ENCODE measurements at places on chromosomes 13 and 19.

GRCh38 chr13:111895896-111896821 is 170.8 kb upstream of the SOX1 start:
- DNase-seq: no peak

- no peak for DNase-seq
Observed at GRCh38 chr19:19258589-19259338, 14.3 kb downstream of the TM6SF2 start.

DNA sequence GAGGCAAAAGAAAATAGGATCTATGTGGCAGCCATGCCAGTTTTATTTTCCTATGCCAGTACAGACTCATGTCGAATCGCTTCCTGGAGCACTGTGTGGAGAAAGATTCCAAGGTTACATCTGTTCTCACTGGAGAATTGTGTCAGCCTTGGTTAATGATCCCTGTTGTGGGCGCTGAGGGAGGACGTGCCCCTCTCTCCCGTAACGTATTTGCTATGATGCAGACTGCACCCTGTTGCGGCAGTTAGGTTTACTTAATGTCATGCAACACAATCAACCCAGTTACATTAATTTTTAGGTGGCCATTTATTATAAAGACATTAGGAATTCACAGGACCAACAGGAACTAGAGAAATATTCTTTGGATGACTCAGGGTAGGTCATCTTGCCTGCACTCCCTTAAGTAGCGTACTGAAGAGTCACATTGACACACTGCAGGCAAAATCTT is 892.9 kb downstream of the EFNB2 start:
- DNase-seq: no peak

DNA sequence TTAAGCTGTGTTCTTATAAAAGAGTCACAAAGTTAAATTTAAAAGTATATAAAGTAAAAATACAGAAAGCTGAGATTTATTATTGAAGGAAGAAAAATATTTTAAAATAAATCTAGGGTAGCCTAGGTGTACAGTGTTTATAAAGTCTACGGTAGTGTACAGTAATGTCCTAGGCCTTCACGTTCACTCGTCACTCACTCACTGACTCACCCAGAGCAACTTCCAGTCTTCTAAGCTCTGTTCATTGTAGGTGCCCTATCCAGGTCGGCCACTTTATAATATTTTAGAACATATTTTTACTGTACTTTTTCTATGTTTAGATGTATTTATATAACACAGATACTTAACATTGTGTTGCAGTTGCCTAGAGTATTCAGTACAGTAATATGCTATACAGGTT is 47.4 kb downstream of the NDFIP2 start:
- DNase-seq: no peak

GRCh38 chr13:84653915-84654534 is 771.8 kb upstream of the SLITRK1 start:
- no peak for DNase-seq

GRCh38 chr19:51440846-51441409 is 17.3 kb downstream of the SIGLEC8 start:
- peak; percentile 43 for DNase-seq

GRCh38 chr19:33071887-33072286 is 7.2 kb upstream of the RHPN2 start:
- no peak for DNase-seq

GRCh38 chr13:93603043-93603442 is 376.4 kb downstream of the GPC6 start:
- no peak for DNase-seq

GRCh38 chr19:8392017-8392591 is 1.9 kb downstream of the RAB11B start:
- no peak for DNase-seq

DNA sequence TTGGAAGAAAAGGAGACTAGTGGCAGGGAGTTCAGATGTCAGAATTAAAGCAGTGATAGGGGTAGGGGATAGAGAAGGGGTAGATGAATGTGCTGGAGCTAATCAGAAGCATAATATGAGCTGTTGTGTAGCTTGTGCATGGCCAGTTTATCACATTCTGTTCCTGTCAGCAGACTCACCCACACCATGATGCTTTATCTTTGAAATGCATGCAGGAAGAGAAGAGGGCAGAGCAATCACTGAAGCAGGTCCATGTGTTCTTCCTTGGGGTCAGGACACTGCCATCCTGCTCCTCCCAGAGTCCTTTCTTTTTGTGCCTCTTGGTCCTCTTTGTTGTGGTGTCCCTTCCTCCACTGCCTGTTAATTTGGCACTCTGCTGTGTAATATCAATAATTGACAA is 5.8 kb downstream of the CHAMP1 start:
- no peak for DNase-seq

DNA sequence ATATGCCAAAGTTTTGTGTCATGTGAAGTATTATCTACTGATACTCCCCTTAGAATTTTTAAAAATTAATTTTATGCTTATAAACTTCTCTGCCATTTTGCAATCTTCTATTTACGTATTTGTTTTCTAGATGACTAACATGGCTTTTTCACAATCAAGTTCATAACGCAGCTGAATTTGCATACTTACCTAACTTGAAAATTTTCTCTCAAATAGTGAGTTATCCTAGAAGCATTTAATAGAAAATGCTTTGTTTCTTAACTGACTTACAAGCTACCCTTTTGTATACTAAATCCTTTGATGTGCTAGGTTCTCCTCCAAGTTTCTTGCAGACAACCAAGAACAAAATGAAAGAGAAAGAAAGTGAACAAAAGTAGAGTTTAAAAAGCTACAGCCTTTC is 683.5 kb downstream of the LIG4 start:
- no peak for DNase-seq

DNA sequence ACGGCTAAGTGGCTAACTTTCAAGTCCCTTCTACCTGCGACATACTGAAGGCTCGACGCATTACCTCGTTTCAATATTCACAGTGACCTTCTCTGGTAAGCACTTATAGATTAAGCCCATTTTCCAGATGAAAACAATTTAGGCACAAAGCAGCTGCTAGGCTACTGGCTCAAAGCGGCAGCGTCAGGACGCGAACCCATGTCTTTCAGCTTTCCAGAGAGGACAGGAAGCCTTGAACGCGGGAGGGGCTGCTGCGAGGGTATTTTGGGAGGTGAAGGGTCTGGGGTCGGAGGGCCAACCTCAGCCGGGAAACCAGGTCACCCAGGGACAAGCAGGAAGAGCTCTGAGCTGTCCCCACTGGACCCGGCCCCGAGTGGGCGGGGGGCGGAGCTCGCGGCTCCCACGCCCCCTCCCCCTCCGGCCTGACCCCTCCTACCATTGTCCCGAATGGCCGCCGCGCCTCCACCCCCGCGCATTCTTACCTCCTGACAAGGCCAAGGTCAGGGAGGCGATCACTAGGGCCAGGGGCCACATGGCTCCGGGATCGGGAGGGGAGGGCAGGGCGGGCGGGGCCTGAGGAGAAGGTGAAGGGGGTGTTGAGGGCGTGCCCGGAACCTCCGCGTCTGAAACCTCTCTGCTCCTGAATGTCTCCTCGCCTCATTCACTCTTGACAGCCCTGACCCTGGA is at the start of gene KLK13:
Gene KLK13 (minus strand): TSS at position 559 of the 687 bp plus-strand sequence. CDS start 25 bp downstream, at position 534.
- DNase-seq: no peak

DNA sequence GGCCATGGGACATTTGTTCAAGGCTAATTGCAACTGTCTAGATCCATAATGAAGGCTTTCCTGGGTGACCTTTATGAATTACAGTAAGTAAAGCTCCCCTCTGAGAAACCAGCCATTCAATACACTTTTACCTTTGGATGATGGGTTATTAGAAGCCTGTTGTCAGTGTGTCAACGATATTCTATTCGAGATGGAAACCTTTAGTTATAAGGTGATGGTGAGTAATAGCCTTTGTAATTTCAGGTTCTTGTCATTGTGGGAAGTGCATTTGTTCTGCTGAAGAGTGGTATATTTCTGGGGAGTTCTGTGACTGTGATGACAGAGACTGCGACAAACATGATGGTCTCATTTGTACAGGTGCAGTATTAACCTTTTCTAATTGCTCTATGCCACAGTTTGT is 261.7 kb downstream of the ITGBL1 start:
- no peak for DNase-seq

DNA sequence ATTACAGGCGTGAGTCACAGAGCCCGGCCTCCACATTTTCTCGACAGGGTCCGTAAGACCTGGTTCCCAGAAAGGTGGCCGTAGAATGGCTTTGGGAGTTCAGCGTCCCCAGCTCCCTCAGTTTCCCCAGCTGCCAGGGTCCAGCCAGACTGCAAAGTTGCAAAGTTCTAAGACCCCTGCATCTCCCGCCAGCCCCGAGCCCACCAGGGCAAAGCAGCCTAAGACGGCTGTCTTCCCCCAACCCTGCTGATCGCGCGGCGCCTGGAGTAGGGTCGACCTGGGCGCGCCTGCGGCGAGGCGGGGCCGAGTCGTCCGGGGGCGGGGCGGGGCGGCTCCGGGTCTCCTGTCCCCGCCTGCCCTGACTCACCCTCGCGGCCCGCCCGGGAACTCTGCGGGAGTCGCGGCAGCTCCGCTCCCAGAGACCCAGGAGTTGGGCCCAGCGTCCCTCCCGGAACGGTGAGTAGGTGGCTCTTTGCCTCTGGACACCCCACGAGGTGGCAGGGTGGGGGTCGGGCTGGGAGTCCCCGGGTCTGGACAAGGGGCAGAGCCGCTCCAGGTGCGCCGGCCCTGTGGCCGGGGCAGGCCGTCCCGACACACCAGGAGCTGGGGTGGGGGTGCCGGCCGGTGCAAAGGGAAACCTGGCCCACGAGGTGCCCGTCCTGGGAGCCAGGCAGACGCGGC is at the start of gene LRRC8E:
Gene LRRC8E (plus strand): TSS at position 366 of the 681 bp plus-strand sequence. CDS start 7,094 bp downstream, outside the sequence.
- peak; percentile 26 for DNase-seq

DNA sequence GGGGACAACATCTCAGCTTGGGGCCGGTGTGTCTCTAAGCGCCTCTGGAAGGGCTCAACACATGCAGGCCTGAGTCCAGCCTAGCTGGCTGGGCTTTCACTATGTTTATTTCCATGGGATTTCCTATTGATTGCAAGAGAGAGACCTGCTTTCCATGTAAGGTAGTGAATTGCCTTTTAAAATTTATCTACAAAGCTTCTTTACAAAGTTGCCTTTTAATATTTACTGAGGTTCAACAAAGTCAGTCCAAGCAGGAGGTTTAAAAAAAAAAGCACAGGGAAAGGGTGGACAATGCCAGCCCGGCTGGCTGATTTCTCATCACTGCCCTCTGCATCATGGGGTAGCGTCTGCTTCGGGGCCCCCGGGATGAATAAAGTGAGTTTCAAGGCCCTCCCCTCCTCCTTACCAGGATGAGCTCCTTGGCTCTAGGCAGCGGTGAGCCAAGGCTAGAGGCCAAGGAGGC is 15.8 kb downstream of the TLE2 start:
- no peak for DNase-seq

GRCh38 chr19:39843919-39844793 is 2.0 kb downstream of the FBL start:
- DNase-seq: no peak

DNA sequence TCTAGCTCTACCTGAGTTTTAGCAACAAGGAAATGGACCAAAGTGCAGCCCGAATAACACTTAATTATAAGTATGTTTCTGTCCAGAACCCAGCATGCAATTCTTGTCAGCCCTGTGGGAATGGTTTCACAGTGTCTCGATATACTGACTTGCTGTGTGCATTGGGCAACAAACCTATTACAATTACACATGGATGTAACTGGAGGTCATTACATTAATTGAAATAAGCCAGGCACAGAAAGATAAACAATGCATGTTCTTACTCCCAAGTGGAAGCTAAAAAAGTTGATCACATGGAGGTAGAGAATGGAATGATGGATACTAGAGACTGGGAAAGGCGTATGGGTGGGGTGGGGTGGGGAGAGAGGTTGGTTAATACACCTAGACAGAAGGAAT is 5.1 kb upstream of the CYP2S1 start:
- no peak for DNase-seq

DNA sequence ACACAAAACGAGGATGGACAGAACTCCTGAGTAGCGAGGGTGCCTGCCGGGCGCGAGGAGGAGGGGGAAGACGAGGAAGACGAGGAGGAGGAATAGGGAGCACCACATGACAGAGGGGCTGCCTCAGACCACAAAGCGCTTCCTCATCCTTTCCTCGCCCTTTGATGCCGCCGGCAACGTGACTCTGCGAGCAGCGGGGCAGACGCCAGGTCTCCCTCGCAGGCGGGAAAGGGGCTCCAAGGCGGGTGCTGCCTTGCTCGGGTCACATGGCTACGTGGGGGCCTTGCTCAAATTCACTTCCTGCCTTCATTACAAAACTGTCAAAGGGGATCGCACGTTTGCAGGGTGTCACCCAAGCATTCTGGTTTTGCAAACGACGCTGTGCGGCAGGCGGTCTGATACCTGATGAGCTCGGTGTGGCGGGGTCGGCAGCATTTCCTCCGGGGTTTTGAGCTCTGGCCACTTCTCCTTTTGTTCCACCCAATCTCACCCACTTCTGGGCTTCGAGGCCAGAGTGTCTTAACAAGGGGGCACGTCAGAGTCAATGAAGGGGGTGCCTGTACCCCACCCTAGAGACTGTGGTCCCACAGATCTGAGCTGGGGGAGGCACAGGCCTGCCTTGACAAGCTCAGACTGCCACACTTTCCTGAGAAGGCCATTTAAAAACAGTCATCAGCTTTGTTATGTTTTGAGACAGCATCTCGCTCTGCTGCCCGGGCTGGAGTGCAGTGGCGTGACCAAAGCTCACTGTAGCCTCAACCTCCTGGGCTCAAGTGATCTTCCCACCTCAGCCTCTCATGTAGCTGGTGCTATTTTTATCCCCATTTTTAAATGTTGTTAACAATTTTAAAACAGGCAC is 14.9 kb downstream of the MAP2K2 start:
- peak; percentile 56 for DNase-seq

- no peak for DNase-seq
Observed at GRCh38 chr13:47112205-47112902, 215.5 kb upstream of the HTR2A start.

- DNase-seq: no peak
Observed at GRCh38 chr19:32287811-32288227, 57.6 kb upstream of the ZNF507 start.

DNA sequence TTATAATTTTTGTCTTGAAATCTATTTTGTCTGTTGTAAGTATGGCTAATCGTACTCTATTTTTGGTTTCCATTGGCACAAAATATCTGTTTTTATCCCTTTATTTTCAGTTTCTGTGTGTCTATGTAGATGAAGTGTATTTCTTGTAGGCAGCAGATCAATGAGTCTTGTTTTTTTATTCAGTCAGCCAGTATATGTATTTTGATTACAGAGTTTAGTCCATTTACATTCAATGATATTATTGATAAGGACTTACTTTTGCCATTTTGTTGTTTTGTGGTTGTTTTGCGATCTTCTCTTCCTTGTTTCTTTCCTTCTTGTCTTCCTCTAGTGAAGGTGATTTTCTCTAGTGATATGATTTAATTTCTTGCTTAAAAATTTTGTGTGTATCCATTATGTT is 336.3 kb upstream of the SPRY2 start:
- no peak for DNase-seq

GRCh38 chr13:112229445-112229844 is 146.7 kb upstream of the SPACA7 start:
- DNase-seq: no peak

- no peak for DNase-seq
Observed at GRCh38 chr13:43787518-43787891, 733 bp upstream of the ENOX1 start.

GRCh38 chr13:50891206-50891605 is 18.4 kb upstream of the RNASEH2B start:
- DNase-seq: no peak

All from stimulated activated CD8-positive, alpha-beta memory T cell treated with anti-CD3 and anti-CD28 coated beads, Interleukin-7, amount 100 ng/mL, for 48 hours (primary cell).